ENCODE measurements at places on chromosomes 7 and 10.

DNA sequence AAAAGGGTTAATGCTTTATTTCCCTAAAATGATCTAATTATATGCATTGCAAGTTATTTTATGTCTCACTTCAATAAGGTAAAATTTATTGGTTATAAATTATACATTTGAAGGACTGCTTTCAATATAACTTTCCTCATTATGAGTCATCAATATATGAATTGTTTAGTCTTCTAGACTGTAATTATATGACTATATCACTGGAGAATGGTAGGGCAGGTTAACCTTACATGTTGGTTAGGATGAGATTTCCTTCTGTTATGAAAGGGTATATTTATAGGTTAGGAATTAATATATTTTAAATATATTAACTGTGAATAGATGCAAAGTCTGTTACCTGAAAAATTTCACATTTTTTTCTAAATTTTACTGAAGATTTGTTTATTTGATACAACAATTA is 406.4 kb upstream of the ETV1 start:
- DNase-seq, result no peak

- DNase-seq, result no peak
Observed at GRCh38 chr7:17467386-17467945, 169.0 kb downstream of the AHR start.

- no peak for DNase-seq
Observed at GRCh38 chr7:117872561-117873309, 506 bp downstream of the CTTNBP2 start.

DNA sequence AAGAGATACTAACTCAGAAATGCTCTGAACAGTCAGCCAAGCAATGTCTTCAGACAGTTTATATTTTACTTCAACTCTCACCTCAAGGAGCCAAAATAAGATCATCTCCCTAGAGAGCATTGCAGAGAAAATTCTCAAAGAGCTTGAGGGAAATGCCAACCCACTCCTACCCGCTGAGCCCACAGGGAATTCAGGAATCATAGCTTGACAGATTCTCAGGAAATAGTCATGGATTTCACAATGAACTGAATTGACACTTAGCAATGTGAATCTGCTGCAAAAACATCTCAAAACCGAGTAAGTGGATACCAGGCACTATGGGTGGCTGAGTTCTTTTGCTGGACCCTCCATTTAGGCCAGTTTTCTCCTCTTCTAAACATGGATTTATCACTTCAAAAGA is 9.8 kb upstream of the PLAC9 start:
- no peak for DNase-seq

DNA sequence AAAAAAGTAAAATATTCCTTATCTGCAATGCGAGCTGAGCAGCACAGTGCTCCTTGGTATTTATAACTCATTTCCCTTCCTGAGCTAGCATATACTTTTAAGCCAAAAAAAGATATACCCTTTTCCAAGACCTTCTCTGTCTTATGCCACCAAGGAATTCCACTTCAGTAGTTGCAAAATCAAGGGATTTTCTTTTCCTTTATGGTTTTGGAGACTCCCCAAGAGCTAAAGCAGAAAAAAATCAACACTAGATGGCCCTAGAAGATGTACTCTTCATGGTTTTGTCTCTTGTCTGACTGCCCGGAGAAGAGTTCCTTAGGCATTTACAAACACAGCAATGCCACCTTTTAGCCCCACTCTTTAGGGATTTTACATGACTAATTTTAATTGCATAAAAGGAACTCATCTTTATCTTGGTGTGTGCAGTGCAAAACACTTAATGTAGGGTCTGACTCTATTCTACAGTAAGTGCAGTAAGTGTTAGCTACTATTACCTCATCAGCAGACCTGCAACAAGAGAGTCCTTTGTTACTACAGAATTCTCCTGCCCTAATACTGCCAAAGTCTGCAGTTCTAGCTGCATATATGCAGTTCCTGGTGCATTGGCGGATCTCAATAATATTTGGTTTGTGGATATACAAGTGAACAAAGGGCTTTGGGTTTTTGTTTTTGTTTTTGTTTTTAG is 443.3 kb downstream of the GFRA1 start:
- DNase-seq, result peak; percentile 90

DNA sequence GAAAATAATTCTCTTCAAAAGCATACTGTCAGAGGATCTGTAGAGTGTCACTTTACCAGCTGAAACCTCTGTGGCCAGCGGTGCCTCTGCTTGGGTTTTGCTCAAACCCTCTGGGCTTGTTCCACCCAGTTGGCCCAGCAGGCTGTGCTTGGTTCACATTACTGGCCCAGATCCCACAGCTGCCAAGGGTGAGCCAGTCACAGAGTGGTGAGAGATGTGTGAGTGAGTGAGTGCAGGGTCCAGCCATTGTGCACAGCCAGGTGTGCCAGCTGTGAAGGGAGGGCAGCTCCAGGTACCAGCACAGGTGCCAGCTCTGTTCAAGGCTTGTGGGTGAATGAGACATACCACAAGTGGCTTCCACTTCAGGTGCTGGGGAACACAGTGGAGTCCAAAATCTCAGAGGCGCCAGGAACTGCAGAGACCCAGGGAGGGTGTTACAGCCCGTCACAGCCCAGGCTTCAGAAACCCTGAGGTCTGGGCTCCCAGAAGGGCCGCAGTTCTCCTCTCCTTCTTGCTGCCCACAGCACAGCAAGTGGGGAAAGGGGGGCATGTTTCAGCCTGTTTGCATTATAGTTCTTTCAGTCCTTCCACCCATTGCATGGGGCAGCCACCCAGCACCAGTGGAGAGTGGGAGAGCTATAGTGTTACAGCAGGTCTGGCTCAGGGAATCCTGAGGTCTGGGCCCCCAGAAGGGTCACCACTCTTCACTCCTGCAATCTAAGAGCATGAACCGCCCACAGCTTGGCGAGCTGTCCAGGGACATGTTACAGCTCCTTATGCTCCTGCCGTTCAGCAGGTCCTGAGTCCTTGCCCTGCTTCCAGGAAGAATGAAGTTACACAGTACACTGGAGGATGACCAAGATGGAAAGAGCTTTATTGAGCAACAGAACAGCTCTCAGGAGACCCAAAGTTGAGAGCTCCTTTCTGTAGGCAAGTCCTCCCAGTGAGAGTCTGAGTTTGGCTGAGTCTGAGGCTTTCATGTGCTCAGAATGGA is 931.7 kb upstream of the SORCS1 start:
- no peak for DNase-seq

DNA sequence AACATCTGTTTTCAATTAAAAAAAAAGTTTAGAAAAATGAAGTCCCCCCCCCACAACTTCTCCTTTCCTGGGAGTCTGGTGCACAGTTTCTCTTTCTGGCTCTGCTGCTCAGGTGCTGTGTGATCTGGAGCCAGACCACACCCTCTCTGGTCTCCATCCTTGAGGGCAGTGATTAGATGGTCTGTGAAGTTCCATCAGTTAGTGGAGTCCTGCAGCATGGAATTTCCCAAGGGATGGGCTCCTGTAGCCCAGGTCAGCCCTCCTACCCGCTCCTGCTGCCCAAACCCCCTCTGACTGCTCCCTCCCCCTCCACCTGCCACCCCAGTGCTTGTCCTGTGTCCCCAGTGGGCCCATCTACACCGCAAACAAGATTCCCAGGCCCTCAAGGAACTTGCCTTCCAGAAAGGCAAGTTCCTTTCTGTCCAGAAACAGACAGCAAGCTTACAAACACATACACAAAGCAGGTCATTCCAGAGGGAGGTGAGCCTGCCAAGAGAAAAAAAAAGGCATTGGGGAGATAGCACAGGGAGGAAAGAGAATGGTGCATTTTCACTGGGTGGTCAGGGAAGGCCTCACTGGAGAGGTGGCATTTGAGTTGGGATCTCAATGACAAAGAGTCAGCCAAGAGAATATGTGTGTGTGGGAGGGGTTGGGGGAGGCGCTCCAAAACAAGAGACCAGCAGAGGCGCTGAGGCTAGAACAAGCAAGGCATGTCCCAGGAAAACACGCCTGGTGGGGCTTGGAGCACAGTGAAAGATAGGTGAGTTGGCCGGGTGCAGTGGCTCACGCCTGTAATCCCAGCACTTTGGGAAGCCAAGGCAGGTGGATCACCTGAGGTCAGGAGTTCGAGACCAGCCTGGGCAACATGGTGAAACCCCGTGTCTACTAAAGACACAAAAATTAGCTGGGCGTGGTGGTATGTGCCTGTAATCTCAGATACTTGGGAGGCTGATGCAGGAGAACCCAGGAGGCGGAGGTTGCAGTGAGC is 49.5 kb upstream of the SLC29A3 start:
- DNase-seq, result peak; percentile 69

GRCh38 chr10:79459243-79459642 is 13.8 kb upstream of the ZCCHC24 start:
- peak; percentile 39 for DNase-seq

DNA sequence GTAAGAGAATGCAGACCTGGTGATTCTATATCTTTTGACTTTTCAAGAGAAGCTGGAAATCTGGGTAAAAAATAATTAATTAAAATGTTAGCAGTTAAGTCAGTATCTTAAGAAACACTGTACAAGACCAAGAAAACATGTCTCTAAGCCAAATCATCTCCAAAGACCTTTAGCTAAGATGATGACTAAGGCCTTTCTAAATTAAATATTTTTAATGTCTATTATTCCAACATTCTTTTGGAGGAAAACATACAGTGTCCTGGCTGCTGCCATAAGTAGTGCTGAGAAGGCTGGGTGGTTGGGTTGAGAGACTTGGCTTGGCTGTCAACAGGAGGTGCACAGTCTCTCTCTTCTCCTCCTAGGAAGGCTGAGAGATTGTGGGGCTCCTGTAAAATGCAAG is 20.3 kb downstream of the STARD3NL start:
- no peak for DNase-seq

- DNase-seq, result no peak
Observed at GRCh38 chr10:109774121-109774440, 149.2 kb downstream of the XPNPEP1 start.

- no peak for DNase-seq
Observed at GRCh38 chr10:68092512-68092911, 16.8 kb upstream of the MYPN start.

DNA sequence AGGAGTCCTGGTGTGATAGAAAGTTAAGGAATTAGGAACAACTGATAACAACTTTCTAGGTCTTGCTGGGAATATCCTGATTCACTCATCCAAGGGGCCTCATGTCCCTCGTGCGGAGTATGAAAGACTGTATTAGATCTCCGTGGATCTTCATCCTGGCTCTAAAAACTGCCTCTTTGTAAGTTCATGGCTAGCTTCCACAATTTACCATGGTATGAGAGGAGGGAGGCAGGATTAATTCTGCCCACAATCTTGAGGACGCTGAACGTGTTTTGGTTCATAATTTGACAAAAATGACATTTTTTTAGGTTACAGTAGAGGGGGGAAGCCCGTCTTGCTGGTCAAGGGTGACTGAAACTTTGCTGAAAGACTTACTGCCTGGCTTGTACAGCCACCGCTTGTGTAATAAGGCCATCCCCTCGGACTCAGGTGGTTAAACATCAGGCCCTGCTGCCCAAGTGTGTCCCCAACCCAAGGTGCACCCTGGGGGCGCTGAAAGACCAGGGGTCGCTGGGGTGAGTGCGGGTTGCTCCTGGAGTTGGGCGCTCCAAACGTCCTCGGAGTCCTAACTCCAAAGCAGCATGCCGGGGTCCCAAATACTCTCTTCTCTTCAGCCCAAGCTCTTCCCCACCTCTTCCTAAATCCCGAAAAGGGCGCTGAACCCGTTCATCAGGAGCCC is 733 bp downstream of the HIBADH start:
- peak; percentile 57 for DNase-seq

- DNase-seq, result peak; percentile 31
Observed at GRCh38 chr7:128352153-128352537, 8.4 kb upstream of the RBM28 start.

- DNase-seq, result no peak
Observed at GRCh38 chr7:95781961-95782586, 9.7 kb downstream of the DYNC1I1 start.

- DNase-seq, result no peak
Observed at GRCh38 chr7:2979201-2979631, 64.5 kb downstream of the CARD11 start.

DNA sequence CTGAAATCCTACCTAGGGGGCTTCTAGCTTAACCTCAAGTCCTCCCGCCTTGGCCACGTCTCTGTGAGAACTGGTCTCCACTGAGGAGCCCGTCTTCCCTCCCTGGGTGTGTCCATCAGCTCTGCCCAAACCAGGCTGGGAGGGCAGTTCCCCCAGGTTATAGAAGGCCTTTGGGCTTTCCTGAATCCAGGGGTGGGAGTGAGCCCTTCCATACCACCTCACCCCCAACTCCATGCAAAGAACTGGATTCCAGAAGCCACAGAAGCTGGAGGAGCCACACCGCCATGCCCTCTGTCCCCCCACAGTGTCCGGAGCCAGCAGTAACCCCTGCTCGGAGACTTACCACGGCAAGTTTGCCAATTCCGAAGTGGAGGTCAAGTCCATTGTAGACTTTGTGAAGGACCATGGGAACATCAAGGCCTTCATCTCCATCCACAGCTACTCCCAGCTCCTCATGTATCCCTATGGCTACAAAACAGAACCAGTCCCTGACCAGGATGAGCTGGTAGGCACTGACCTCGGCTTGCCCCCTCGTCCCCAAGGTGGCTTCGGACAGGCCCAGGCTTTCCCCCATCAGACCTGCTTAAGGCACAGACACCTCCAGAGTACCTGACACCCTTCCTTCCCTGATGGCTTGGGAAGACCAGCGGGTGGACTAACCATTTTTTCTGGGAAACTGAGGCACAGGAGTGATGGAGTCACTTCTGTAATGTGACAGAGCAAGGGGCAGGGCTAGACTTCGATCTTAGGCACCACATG is 4.7 kb downstream of the CPA1 start:
- DNase-seq, result no peak

DNA sequence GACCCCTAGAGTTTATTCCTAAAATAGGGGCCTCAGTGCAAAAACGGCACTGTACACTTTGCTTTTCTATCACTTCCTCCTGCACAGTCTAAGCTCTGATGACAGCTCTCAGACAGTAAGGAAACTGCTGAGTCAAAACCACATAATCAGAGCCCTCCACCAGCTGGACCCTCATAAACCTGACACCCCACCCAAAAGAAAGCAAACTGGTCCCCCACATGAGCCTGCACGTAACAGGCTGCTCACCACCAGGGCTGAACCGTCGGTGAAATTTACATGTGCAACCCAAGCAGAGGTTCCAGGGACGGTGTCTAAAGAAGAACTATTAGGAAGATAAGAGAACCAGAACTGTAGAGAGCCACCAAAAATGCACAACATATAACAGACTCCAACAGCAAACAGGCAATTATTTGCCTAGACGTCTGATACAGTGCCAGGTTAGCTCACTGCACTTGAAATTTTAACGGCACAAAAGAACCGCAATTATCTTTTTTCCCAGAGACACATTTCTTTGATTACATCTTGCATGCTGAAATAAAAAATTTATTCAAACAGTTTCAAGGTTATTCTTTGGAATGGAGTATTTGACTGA is 19.6 kb downstream of the SGMS1 start:
- DNase-seq, result peak; percentile 46

- DNase-seq, result no peak
Observed at GRCh38 chr7:104126411-104126841, 81.4 kb downstream of the ORC5 start.

- peak; percentile 71 for DNase-seq
Observed at GRCh38 chr10:130894471-130894870, 417.1 kb downstream of the TCERG1L start.

GRCh38 chr10:109587366-109587765 is 335.9 kb downstream of the XPNPEP1 start:
- DNase-seq, result no peak

GRCh38 chr10:10797513-10797912 is 220.2 kb upstream of the CELF2 start:
- no peak for DNase-seq

- DNase-seq, result no peak
Observed at GRCh38 chr7:14047709-14048399, 58.4 kb upstream of the ETV1 start.

GRCh38 chr10:71334221-71334791 is 15.2 kb downstream of the SLC29A3 start:
- no peak for DNase-seq
